ENCODE measurements at places on chromosomes 5 and 9.

DNA sequence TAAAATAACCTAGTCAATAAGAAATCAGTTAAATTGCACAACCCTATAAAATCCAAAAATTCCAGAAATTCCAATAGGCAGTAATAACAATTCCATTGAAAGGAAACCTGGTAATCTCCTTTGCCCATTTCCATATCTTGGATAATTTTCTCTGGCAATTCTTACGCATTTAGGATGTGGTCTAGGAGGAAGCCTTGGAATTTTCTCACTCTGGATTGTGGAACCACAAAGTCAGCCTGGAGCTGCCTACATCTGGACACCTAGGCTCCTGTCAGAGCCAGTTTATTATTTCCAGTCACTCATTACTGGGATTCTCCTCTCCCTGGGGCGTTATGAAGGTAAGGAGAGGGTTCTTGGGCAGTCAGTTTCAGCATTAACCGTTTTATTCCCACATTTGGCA lies 40.3 kb upstream of the GNE start:
- DNase-seq = no peak

DNA sequence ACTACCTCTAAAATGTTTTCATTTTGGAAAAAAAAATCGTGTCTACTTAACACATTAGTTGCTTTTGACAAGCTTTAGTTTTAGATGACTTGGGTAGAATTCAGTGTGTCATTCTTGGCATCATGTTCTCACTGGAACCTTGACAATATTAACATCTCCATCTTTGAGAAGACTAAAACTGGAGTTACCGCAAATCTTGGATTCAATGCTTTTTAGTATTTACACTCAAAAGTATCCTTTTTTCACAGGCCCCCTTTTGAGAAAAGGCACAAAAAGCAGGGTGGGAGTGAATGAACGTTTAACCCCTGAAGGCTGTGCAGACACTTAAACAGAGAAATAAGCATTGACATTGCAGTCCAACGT lies 549.1 kb downstream of the CSNK1G3 start:
- DNase-seq = no peak

DNA sequence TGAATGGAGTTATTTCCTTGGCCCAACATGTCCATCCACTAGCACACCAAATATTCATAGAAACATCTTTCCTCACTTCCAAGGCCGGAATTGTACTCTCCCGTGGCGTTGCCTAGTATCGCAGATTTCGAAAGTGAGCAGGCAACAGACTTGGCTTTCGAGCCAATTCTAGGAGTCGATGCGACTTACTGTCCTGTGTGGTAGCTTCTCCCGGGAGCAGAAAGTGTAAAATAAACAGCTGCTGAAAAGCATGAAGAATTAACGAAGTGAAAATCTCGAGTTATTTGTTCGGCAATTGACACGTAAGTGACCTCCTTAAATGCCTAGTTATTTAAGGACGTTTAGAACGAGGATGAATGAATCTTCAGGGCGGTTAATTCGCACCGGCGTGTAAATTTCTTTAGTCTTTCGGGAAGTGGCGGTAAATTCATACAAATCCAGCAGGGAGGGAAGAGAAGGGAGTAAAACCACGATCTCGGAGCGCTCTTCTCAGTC lies 449 bp upstream of the PCSK5 start:
- DNase-seq = no peak

- no peak for DNase-seq
These were observed 129.1 kb downstream of the CACNA1B start for GRCh38 chr9:138006576-138007233.

DNA sequence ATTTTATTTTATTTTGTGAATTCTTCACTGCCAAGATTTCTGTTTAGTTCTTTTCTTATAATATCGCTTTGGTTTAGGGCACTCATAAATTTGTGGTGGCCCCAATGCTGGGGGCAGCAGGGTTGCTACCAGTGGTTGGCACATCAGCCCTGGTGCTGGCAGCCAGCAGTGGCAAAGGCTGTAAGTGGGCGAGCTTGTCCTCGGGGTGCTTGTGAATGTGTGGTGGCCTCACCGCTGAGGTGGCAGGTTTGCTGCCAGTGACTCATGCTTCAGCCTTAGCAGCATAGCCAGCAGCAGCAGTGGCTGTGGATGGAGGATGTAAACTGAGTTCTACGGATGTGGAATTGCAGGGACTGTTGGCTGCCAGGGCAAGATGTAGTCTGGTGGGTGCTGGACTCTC lies 262.9 kb upstream of the DMAC1 start:
- no peak for DNase-seq

- no peak for DNase-seq
These were observed 51.0 kb upstream of the MPDZ start for GRCh38 chr9:13330396-13331004.

GRCh38 chr5:36481454-36482120 lies 124.8 kb upstream of the SLC1A3 start:
- no peak for DNase-seq

- DNase-seq = peak; percentile 21
These were observed at the start of gene FAM163B for GRCh38 chr9:133609311-133610098. TSS of gene FAM163B (minus strand) at chr9:133609389. CDS start at chr9:133580223, 29,166 bp downstream.

- DNase-seq = no peak
These were observed 49.3 kb downstream of the GRAMD2B start for GRCh38 chr5:126472538-126472889.

- no peak for DNase-seq
These were observed 243.6 kb downstream of the FANCC start for GRCh38 chr9:95073918-95074317.

- DNase-seq = no peak
These were observed 55.8 kb upstream of the CPEB4 start for GRCh38 chr5:173832386-173832785.

DNA sequence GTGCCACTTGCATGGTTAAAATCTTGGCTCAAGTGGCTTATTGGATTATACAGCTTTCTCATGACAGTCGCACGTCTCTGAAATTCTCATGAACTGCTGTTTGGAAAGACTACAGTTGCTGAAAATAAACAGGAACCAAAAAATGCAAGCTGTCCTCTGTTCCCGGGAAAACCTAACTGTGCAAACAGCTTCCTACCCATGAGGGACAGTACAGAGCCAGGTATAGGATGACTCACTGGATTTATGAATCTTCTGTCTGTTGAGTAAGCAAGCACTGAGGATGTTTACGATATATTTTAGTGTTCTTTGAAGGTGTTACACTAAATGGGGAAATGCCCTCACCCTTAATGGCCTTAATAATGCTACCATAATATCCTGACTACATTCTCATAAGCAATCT lies 380.3 kb upstream of the TNC start:
- DNase-seq = no peak

DNA sequence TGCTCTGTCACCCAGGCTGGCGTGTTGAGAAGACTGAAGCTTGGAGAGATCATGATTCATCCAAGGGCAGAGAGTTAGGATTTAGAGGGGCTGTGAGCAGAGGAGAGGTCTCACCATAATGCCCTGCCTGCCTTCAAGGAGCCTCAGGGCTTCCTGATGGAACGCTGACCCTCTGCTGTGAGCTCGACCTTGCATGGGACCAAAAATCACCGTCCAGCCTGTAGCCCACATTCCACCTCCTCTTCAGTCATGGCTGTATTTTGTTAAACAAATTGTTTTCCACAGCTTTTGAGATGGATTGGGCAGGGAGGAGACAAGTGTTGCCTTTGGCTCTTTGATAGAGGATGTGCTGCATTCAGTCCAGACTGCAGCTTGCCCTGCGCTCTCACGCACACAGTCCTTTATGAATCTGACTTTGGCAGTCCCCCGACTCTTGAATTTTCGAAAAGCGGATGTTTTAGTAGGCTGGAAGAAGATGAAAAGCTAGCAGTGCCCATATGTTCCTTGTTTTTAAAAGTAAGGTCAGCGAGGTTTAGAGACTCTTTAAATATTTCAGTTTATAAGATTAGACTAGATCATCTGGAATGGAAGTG lies 79.5 kb downstream of the MVB12B start:
- no peak for DNase-seq

- no peak for DNase-seq
These were observed 5.5 kb downstream of the ZNF354C start for GRCh38 chr5:179065703-179066102.

DNA sequence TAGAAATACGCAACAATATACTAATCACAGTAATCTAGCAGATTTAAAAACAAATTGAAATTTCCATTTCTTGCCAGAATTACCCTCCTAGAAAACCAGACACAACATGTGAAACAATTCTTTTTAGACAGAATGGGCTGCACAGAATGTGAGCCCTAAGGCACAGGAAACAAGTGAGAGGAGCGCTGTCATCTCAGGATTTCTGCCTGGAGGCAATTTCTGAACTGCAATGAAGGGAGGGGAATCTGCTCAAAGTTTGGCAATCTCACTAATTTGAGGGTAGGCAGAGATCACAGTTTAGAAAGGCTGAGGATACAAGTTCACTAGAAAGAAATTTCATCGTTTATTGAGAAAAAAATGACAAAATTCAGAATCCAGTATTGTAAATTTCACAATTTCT lies 70.3 kb downstream of the INIP start:
- DNase-seq = no peak

DNA sequence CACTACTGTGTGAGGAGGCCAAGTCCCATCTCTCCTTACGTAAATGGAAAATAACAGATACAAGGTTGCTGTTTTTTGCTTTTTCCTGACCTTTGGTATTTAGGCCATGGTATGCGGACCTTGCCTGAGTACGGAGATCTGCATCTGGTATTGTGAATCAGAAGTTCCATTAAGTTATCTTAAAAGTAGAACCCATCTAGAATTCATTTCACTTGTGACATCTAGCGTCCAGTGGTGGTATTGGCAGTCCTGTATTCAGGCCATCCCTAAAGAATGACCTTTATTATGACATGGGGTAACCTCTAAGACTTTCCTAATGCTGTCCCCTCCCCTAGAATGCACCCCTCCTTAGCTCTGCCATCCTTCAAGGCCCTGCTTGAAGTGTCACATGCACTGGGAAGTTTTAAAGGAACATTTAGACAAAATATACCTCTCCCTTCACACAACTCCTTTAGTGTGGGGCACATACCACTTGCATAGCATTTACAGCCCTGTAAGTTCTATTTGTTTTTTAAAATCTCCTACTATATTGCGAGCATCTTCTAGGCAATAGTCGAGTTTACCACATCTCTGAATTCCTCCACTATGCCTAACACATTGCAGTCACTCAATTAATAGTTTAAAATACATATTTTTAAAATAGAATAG lies 1.9 kb upstream of the SPDL1 start:
- peak; percentile 68 for DNase-seq

DNA sequence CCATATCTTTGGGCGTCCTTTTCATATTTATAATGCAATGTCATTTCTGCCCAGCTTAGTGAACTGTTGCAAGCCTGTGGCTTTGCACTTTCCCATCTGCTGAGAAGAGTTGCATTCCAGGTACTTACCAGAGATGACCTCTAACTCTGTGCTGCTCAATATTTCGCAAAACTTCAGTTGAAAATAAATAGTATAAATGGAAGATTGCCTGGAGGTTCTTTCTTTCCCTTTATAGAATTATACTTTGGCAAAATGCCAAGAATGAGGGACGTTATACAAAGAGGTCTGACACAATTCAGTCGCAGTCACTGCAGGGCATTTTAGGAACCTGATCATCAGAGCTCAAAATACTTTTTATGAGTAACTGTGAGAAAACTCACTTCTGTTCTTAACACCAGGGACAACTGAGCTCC lies 18.9 kb upstream of the VLDLR start:
- no peak for DNase-seq

- no peak for DNase-seq
These were observed 395.4 kb upstream of the ITGA1 start for GRCh38 chr5:52392321-52392720.

DNA sequence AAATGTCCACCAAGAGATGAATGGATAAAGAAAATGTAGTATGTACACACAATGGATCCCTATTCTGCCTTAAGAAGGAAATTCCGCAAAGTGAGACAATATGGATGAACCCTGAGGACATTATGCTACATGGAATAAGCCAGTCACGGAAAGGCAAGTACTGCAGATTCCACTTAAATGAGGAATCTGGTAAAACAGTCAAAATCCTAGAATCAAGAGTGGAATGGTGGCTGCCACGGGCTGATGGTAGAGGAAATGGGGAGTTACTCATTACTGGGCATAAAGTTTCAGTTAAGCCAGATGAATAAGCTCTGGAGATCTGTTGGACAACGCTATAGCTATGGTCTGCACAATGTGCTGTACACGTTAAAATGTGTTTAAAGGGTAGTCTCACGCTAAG lies 47.2 kb downstream of the STK10 start:
- no peak for DNase-seq

DNA sequence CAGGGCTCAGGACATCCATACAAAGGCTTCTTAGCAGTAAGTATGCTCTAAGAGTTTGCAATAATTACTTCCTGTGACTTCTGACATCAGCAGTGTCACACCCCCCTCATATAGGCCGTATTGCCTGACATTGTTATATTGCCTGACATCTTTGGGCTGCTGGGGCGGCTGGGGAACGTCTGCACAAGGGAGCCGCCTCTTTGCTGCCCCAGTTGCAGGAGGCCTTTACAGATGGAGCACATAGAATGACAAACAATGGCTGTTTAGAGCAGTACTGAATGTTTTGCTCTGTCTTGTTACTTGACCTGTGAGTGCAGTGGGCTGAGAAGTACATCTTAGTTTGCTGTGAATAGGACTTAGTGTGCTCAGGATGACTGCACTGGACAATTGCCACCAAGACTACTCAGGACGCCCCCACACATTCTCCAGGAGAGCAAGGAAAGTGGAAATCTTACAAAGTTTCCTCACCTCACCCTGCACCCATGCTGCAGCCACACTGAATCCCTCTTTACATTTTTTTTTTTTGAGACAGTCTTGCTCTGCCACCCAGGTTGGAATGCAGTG lies 65.4 kb upstream of the SPOCK1 start:
- DNase-seq = no peak

GRCh38 chr5:98333921-98334320 lies 439.5 kb upstream of the RGMB start:
- no peak for DNase-seq

DNA sequence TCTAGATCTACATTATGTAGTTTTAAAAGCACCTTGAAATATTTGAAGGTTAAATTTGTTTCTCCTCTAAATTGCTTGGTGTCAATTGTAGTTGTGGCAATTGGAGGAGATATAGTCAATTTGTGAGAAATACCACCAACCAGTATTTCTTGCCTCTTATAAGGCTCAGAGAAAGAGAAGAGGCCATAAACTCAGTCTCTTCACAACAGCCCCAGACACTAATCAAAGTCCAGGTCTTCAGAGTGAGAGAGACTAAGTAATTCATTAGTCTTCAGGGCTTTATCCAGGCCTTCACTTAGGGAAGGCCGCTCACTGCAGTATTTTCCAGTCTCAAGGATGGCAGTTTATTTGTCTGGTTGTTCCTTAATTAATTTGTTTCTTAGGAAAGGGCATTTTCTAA lies 168.0 kb upstream of the RGMB start:
- no peak for DNase-seq

DNA sequence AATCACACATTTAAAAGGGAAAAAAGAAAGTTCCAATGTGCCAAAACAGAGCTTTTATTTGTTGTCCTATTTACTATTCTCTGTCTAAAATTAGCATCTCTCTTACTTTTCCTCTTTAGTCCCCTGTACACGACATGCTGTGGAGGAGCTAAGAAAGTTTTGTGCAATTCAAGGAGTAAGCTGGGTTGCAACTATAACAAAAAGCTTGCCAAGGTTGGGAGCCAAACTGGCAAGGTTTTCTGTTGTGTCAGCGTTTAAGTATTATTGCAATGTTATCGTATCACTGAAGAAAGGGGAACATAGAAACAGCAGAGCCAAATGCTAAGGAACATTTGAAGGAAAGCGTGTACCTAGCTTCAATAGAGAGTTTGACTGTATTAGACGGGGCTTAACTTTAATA lies 680.8 kb downstream of the CETN3 start:
- no peak for DNase-seq

Data from CD4-positive, alpha-beta T cell treated with Interleukin-10 for 1 hour (primary cell).